Hypothalamus (tissue), 51 donors: ENCODE measurements at places on chromosomes 4 and X.
A peak's percentile ranks its signal among the peaks of the same experiment; 100 is the strongest.

- no peak for DNase-seq
Measured at GRCh38 chrX:153517423-153517822, at the start of gene ATP2B3. Gene ATP2B3, plus strand, starts transcription at chrX:153517642. Its CDS starts 18,606 bp downstream, at chrX:153536248.

GRCh38 chrX:48779399-48779798 lies 7.0 kb upstream of the GATA1 start:
- no peak for DNase-seq

DNA sequence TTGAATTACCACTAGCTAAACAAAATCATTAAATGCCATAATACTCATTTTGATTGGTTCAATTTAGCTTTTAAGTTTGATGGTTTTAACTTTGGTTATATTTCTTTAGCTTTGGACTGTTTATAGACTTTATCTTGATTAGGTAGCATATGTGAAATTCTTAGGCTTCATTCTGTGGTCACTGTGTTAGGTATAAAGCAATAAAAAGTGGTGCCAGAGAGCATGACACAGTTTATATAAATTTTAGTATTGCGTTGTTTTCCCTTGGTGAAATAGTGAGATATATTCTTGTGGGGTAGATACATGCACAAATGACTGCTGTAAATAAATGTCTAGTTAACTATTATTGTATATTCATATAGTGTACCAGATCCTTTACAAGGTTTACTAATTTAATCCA lies 474.2 kb upstream of the GRID2 start:
- no peak for DNase-seq

- DNase-seq: no peak
Measured at GRCh38 chrX:17459661-17460060, 84.7 kb downstream of the NHS start.

- DNase-seq: no peak
Measured at GRCh38 chr4:108601106-108601505, 19.3 kb upstream of the RPL34 start.

DNA sequence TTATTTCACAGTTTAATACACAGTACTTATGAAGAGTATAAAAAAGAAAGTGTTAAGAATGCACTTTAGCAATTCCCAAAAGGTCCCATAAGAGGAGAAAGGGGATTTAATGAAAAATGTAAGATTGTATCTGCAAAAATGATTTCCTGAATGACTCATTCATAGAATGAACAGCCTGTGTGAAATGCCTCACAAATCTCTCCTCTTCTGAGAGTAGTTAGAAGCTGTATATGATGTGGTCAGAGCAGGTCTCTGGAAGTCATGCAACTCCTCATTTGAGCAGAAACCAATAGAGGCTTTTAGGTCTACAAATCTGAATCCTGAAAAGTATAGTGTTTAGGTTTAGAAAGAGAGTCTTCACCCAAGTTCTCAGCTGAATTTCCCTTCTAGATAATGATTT lies 381.3 kb upstream of the INTU start:
- DNase-seq: no peak

DNA sequence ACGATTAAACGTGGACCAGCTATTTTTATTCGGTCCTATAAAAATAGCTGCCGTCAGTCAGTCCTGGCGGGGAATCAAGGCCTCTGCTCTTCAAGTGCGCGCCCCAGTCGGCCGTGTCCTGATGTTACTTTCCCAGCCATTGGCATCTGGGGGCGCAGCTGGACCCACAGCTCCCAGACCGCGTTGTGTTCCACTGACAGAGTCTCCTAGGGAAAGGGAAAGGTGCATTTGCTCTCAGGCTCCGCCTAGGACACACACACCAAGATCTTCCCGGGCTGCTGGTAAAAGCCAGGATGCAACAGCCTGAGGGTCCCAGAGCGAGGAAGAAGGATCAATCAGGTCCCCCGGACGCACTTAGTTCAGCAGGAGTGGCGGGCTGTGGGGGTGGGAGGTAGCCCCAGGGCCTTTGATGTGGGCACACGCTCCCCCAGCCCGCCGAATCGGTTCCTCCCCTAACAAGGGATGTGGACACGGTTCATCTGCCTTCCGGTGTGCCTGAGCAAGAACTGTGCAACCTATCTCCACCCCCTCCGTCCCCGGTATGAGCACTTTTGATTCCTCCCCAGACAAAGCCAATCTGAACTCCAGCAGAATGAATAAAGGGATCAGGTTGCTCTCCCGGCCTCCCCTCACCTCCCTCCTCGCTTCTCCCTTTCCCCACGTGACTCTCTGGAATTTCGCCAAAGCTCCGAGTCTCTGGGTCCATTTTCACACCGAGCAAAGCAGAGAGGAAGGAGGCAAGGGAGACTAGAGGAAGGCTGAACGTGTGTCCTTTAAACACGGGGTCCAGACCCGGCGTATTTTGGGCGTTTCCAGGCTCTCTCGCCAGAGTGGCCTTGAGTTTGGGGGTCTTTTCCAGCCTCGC lies 626 bp upstream of the FRAS1 start:
- peak; percentile 68 for DNase-seq

- no peak for DNase-seq
Measured at GRCh38 chr4:164304101-164304639, 449.8 kb upstream of the SMIM31 start.

DNA sequence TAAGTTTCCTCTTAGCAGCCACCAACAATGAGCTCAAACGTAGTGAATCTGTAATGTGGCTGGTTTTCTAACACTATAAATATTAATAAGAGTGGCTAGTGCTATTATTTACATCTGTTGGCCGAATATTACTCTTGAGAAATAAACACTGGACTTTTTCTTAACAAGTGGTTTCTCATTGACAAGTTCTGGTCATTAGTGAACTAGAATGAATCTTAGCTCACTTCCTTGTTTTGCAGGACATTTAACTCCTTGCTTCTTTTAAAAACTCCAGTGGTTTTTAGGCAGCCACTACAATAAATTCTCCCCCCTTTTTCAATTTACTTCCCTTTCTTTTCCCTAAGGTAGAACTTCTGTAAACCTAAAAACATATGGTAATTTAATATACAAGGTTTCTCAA lies 177.2 kb downstream of the ARAP2 start:
- no peak for DNase-seq

DNA sequence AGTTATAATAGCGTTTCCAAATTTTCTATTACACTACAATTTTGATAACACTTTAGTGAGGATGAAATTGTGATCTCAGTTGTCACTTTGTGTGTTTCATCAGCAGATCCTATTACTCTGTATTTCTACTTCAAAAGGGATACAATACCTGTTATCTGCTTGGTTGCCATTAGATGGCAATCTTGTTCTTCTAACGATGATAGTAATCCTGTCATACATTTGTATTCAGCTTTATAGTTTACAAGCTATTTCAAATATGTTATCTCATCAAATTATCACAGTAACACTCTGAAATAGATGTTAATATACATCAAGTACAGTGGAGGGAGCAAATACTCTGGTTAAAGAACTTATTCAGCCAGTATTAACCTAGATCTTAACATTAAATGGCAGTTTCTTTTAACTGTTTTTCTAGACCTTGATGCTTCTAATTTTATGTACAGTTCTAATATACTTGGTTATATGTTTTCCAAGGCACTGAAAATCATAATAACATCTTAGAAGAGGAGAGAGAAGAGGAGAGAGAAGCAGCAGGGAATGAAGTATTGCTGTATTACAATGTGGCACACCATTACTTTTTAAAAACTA lies 292.0 kb downstream of the CCSER1 start:
- no peak for DNase-seq

DNA sequence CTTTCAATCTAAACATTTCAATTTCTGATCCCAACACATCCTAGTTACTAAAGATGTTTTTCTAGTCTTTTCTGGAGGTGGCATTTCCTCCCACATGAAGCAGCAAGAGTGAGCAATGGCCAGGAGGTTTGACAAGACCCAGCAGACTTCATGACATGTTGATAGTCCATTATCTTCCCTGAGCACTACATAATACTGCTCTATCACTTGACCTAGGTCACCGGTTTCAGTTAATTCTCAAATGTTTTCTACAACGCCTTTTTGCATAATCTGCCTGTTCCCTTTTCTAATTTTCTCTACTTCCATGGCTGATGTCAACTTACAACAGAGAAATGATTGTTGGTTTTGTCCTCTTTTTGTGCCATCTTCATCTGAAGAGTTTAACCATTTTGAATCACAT lies 62.0 kb upstream of the GPRIN3 start:
- no peak for DNase-seq

GRCh38 chr4:188554413-188554812 lies 415.2 kb downstream of the TRIML1 start:
- DNase-seq: no peak

GRCh38 chrX:69027181-69028005 lies 137.9 kb downstream of the PJA1 start:
- DNase-seq: no peak

DNA sequence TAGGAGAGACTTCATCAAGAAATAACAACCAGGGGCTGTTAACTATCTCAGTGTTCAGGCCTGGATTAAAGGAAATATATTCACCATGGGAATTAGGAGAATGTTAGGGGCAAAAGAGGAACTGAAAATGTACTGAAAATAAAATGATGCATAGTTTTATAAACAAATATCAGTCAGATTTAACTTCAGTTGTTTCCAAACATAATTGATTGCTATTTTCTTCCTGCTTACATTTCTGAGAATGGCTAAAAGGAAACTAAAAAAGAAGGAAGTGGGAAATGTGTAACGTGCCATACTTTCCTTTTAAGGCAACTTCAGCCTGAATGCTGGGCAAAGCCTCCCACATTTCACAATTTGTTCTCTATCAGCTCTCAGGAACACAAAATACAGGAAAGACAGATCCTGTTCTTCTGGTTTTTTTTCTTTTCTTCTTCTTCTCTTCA lies 178.1 kb downstream of the MAML3 start:
- DNase-seq: no peak

DNA sequence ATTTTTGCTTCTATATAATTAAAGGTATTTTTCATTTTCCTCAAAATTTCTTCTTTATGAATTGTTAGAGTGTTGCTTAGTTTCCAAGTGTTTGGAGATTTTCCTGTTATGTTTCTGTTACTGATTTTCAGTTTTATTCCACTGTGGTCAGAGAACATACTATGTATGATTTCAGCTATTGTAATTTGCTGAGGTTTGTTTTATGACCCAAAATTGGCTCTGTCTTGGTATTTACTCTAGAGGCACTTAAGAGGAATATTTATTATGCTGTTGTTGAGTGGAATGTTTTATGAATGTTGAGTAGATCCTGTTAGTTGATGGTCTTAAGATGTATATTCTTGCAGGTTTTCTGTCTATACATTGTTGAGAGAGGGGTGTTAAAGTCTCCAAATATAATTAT lies 263.5 kb downstream of the PABPC4L start:
- no peak for DNase-seq

DNA sequence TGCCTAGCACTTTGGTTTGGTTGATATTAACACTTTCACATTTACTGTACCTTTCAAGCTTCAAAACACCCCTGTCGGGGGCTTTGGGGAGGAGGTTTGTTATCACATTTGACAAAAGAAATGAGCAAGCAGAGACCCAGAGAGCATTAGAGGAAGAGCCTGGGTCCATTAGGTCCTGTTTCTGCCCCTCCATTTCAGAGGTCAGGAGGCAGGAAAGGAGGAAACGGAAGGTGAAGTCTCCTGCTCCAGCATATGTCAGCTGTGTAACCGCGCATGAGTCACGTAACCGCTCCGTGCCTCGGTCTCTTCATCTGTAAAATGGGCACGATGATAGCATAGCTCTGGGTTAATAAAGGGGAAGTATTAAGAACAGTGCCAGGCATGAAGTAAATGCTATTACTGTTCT lies 201.9 kb upstream of the BCOR start:
- DNase-seq: no peak
